Cardiac ventricle fibroblast (primary cell): ENCODE measurements at places on chromosomes 4 and X. TPM values are rescaled to one million over a fixed set of nuclear protein-coding genes. Genes with fewer than 3 reads are reported as not detected.

The PNCK gene
- 0.20 and 0.25 TPM in 2 replicates for total RNA-seq

The ADAMTS3 gene
- 1.7 and 2.9 TPM in 2 replicates for total RNA-seq

The GAGE12F gene
- not detected in 2 replicates for total RNA-seq

The APOO gene
- 8.4 and 8.5 TPM in 2 replicates for total RNA-seq
